ENCODE measurements at places on chromosomes 7 and 10.

DNA sequence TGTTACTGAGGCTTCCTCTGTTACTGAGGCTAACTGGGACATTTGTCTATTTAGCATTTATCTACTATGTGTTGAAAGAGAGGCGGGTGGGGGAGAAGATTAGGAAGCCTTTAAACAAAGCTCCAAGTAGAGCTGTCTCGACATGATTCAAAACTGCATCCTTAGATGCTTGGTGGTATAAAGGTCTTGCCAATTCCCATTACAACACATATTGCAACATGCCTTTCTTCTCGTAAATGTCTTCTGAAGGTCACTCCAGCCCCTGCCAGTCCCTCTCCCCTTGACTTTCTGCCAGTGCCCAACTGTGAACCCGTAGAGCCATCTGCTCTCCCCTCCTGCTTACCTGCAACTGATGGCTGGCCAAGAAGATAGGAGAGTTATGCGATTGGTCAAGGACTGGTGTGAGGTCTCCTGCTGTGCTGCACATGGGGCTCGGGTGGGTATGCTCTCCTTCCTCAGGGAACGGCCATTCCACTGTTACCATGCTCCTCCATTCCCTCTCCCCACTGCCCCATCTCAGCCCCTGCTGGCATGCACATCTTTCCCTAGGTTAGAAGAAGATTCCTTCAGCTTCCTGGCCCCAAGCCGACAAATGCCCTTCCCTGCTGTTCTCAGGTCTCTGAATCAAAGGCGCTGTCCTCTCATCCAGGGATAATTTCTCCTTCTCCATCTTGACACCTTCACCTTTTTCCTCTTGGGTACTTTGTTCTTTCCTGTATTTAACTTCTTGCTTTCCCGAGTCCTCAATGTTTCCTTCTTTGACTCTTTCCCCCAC lies 43.6 kb upstream of the ZNF32 start:
- DNase-seq = no peak

DNA sequence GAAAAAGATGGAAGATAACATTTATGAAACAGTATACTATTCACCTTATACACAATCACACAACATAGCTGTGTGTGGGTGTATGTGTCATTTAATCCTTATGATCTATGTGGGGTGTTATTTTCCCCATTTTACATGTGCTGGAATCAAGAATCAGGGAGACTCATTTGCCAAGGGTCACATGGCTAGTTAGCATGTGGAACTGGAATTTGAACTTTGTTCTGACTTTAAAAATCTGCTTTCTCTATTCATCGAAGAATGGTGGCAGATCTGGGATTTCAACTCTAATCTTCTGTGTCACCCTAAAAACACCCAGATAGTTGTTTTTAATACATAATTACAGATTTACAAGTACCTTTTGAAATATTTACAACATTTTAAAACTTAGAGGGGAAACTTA lies 65.2 kb downstream of the ADAM22 start:
- no peak for DNase-seq

DNA sequence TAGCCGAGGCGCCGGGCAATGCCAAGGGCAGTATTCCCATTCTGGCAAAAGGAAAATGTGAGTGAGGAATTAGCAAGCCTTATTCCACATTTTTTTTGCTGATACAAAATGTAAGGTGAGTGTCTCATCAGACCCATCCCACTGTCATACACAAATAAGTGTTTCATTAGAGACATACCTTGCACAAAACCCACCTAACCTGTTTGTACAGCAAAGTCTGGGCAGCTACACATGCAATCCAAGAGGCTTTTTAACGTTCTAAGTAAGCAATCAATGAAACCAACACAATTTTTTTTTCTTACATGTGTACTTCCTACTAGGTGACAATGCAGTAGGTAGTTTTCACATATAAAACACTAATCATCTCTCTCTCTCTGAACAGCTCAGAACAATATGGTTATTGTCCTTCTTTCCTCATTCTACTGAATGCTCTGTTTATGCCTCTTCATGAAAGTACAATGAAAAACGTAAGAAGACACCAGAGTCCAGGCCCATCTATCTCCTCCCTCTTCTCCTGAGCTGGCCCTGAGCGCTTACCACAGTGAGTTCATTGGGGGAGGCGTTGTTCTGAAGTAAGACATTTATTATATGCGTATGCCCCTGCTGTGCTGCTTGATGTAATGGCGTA lies 217.2 kb downstream of the ANK3 start:
- no peak for DNase-seq

DNA sequence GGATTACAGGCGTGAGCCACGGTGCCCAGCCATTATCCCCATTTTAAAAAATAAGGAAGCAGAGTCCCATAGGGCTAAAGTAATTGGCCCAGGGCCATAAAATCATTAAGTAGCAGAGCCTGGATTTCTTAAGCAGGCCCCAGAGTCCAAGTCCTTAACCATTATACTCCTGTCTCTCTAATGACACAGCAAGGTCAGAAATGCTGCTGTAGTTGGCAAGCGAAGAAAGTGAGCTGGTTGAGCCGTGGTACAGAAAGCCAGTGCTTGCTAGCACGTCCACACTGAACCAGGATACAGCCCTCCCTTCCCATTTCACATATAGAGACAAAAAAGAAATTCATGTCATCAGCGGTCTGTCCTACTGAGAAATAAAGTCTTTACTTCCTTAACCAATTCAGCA lies 562.7 kb downstream of the GALNT17 start:
- DNase-seq = no peak

DNA sequence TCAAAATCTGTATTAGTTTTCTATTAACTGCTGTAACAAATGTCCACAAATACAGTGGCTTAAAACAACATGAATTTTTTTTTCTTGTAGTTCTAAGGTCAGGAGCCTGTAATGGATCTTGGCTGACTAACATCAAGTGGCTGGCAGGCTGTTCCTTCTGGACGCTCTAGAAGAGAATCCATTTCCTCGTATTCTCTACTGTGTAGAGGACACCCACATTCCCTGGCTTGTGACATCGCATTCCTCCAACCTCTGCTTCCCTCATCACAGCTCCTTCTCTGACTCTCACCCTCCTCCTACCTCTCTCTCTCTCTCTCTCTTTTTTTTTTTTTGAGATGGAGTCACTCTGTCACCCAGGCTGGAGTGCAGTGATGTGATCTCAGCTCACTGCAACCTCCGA lies 4.8 kb upstream of the CALHM1 start:
- no peak for DNase-seq

GRCh38 chr10:14556285-14556956 lies 218.3 kb downstream of the FAM107B start:
- no peak for DNase-seq

DNA sequence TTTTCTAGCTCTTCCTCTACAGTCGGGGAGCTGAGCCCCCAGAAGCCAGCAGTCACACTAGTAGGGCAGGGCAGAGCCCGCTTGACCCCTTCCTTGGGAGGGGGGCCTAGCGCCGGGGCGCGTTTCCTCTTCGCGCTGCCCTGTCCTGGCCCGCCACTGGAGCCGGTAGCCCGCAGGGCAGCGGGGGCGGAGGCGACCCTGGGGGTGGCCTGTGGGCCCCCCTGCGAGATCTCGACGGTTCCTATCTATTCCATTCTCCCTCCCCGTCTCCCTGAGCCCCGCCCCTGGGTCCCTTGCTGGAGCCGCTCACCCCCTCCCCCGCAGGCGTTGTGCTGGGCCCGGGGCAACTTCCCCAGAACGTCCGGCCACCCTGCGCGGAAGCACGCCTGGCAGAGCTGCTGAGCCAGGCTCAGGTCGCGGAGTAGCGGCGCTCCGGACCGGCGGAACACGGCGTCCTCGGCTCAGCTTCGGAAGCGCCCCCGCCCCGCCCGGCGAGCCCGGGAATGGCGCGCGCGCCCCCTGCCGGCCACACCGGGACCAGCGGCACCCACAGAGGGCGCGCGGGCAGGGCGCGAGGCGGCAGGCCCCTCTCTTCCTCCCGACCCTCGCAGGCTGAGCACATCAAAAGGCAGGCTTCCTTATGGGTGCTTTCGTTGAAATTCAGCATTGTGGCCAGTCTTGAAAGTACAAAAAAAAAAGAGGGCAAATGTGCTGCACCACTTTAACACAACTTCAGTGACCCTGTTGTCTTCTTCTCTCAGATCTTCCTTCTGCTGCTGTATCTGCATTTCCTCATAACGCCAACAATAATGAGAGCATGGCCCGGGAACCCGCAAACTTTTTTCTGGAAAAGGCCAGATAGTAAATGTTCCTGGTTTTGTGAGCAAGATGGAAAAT lies 327.6 kb downstream of the TNS3 start:
- peak; percentile 7 for DNase-seq

DNA sequence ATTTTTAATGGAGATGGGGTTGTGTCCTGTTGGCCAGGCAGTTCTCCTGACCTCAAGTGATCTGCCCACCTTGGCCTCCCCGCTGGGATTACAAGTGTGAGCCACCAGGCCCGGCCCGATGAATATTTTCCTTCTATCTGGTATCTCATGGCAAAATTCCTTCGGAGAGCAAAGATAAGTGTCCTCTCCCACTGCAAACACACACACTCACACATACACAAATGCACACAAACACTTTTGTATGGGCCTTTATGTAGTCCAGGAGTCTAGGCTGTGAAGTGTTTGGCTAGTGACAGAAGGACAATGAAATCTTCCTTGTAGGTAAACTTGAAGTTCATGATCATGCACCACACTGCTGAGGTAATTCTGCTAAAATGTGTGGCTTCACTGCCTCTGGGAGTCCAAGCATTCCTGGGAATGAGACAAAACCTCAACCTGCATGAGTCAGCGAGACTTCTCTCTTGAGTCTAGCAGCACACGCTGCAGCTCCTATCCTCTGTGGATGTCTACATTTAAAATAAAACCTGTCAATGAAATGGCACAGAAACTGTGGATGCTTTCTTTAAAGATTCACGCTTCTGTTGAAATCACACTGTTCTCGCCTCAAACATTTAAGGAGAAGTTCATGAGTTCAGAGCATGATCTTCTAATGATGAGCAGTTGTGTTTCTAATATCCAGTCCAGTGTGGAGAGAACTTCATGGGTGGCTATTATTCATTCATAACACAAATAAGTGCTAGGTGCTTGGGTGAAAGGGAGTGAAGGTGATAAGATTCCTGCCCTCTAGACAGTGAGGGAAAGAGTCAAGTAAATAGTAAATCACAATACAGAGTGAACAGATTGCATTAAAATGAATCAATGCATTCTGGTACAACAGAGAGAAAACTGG lies 96.5 kb downstream of the NRP1 start:
- no peak for DNase-seq

- DNase-seq = no peak
Observed at GRCh38 chr7:130986261-130986690, 252.3 kb upstream of the KLF14 start.

DNA sequence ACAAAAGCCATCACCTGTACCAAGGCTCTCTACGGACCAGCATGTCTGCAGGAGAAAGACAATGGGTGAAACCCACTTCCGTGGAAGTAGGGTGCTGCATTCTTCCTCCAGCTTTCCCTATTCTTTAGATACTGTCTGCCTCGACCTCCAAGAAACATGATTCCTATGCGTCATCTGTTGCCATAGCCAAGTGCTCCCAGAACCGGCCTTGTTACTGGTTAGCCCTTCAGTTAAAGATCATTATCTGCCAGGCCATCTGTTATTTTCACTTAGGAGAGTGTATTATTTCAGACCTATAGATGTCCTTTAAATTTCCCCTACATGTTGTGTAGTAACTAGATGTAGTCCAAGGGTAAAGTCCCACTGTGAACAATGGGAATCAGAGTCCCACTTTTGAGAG lies 89.0 kb upstream of the KIAA1217 start:
- DNase-seq = no peak

DNA sequence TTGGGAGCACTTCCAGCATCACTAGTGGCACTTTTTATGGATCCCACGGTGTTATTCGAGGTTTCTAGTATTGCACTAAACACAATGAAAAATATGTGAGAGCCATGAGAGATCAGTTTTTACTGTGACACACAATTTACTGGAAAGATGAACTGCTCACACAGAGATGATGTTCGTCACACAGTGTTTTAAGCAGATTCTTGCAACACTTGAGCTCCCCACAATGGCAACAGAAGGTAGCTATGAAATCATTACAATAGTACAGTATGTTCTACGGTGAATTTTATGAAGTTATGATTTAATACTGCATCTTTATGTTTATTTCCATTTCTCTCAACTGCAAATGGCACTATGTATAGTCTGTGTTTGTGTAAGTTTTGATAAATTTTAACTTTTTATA lies 27.4 kb upstream of the ENTPD1 start:
- DNase-seq = no peak

DNA sequence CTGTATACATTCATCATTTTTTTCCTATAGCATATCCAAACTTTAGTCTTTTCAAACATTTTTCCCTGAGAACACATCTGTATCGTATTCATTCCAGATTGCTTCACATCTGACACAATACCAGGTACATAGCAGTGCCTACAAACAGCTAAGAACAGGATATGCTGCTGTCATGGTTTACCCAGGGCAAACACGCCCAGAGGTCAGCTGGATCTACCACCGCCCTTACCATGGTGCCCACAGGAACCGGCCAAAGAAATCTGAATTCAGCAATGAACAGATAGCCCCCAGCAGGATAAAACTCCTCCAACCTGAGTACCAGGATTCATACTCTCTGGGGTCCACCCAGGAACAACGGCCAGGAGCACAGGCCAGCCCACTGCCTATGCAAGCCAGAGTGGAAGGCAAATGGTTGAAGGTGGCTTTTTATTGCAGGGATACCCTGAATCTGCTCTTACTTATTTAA lies 43.0 kb downstream of the TNS3 start:
- no peak for DNase-seq

DNA sequence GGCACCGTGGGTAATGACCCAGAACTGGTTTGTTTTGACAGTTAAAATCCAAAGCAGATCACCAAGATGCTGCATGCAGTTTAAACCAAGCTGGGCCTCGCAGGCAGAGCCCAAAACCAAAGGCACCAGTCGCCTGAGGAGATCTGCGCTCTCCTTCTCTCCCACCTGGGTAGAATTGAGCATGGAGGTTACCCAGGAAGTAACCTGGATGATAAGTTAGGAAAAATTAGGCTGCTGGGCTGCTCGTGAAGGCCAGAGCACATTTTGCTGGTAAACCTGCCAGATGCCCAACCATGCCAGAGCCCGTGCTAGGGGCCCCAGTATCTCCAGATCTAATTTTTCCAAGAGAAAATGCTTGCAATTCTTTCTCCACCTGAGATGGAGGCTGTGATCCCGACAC lies 388.3 kb upstream of the MGMT start:
- DNase-seq = no peak

DNA sequence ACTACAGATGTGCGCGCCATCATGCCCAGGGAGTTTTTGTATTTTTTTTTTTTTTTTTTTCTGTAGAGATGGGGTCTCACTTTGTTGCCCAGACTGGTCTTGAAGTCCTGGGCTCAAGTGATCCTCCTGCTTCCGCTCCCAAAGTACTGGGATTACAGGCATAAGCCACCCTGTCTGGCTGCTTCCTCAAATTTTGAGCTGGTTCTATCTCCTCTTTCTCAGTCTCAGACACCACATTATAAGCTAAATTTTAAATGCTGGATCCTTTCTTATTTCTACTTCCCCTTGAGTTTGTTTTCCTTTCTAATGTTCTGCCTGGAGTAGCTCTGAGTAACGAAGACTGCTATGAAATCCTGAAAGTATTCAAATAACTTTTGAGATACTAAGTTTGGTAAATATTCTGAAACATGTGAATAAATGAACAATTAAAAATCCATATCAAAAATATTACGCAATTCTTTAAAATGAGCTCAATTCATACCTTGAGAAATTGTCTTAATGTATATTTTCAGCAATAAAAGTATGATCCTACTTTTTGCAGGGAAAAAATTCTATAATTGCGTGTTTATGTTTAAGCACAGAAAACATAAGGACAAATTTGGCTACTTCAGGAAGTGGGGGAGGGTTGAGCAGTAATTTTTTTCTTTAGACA lies 15.0 kb downstream of the TCAF1 start:
- no peak for DNase-seq
